ENCODE measurements at places on chromosomes 3 and 15.

DNA sequence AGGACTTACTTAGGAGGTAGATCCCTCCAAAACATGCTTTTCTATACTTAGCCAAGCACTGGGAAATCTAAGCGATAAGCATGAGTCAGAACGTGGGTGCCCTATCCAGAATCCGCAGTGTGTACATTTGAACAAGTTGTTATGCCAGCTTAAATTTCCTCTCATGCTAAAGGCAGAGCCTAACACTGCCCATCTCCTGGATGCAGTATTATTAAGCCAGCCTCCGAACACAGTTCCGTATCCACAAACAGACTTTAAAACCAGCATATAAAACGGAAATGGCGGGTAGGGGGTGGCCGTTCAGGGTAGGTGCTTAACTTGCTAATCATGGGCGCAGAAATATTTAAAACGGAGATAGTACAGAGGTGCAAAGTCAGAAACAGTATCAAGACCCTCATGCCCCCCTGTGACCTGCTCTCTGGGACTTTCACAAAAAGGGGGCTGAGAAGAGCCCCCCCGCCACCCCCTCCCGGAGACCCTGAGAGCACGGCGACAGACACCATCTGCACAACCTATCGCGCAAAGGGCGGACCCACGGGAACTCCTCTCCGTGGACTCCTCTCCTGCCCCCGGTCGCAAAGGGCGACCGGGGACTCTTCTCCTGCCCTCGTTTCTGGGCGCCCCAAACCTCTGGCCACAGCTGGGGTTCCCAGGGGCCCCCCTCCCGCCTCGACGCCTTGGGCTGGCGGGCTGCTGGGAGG, 889 bp upstream of the LRRIQ4 start:
- DNase-seq, result peak; percentile 47

GRCh38 chr3:99656624-99657023, 18.2 kb downstream of the COL8A1 start:
- no peak for DNase-seq

DNA sequence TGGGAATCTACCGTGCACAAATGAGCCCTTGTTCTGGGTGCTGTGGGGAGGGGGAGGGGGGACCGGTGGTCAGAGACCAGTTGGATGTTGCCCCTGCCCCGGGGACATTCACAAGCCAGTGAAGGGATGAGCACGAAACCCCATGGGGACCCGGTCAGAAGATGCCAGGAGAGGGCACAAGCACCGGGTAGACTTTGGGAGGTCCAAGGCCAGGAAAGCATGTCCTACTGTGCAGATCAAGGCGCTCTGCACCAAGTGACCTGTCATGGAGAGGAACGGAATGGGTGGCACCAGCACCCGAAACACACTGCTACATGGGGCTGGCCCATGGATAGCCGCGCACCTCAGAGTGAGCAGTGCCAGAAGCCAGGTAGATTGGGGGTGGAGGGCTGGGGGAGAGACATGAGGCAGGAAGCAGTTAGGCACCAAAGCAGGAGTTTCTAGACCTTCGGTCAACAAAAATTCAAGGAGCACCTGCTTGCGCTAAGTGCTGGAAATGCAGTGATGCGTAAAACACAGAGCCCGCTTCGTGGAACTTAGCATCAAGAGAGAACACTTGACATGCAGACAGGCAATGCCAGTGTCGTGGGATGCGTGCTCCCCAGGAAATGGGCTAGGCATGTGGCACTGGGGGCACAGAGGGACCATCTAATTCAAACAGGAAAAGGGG, 99.1 kb downstream of the CPN2 start:
- no peak for DNase-seq

DNA sequence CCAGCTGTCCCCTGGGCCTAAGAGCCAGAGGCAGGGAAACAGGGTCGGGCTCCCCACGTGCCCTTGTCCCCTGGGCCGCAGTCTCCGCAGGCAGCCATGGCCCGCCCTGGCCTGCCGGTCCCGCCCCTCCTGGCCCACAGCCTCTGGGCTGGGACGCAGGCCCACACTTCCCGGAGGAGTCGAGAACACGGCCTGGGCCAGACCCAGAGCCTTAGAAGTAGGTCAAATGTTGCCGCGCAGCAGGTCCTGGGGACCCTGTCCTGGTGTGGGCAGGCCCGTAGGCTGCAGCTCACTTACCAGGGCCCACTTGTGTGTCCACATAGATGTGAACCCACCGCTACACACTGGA, 4.3 kb upstream of the MYL3 start:
- no peak for DNase-seq

GRCh38 chr15:75578173-75578947, 755 bp downstream of the PTPN9 start:
- DNase-seq, result peak; percentile 72

DNA sequence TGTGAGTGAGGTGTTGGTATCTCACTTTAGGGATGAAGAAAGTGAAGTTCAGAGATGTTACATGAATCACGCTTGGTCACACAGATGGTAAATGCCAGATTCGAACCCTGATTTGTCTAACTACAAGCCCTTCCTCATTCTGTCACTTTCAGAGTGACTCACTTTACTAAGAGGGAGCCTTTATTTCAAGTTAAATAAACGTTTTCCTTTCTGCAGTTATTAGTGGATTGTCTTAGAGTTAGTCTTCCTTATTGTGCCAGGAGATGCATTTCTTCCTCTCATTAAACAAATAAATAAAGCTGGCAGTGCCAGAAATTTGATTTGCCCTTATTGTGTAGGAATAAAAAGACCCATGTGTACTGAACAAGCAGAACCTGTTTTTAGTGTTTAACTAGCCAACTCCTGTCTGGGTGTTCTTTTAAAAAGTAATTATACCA, 162.5 kb downstream of the AKAP13 start:
- no peak for DNase-seq

DNA sequence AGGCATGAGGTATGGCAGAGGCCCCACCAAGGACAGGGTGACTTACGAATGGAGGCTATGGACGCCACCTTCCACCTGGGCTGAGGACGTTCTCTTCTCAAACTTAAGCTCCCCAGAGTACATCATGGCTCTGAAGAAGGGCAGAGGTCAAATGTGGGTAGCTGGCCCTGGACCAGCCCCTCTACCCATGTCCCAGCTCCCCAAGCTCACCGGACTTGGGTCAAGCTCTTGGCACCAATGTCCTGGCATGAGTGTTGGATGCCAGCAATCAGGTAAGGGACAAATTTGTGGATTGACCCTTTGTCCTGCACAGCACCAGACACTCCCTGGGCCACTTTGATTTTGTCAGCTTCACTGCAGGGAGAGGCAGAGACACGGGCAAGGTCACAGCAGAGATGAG, 2.5 kb downstream of the NDUFAF3 start:
- no peak for DNase-seq

DNA sequence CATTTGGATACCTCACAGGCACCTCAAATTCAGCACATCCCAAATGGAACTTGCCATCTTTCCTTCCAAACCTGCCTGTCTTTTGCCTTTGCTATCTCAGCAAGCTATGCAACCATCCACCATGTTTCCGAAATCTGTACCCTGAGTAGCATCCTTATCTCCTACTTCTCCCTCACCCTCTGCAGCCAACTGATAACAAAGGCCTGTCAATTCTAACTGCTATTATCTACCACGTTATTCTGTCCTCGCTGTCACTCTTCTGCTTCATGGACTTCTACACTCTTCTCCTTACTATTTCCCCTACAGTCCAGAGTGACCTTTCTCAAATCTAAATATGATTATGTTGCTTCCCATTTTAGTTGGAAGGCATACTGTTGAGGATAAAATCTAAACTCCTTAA, 25.5 kb upstream of the TAFA4 start:
- no peak for DNase-seq

DNA sequence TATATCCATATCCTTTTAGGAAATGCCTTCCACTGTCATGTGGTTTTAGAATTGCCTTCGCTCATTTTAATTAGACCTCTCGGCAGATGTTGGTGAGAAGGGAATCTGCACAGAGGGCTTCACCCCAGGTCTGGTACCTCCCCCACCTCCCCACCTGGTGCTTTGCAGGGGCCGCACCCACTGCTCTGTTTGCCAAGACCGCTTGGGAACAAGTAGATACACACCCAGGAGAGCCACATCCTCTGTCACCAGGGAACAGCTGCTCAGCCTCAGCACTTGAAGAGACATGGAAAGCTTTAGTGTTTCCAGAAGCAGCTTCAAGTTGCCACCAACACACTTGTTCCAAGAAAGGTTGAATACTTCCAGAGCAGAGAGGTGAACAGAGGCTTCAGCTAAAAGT, 21.8 kb downstream of the LRRC31 start:
- no peak for DNase-seq

GRCh38 chr15:32838820-32839219, 121.0 kb downstream of the GREM1 start:
- no peak for DNase-seq

GRCh38 chr3:141148770-141149169, 82.9 kb upstream of the PXYLP1 start:
- DNase-seq, result no peak

DNA sequence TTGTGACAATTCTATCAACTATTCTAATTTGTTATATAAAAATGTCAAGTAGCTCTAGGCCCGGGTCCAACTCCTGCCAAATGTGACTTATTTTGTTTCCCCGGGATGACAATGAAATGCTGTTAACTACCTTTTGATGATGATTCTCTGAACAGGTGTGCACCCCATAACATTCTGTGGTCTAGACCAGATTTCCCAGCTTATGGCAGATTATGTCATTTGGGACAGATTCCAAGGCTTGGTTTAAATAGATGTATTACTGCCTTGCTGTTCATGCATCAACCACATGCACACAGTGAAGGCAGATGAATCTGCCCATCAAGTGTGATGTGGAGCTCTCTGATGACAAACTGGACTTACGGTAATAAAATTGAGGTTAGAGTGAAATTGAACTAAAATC, 150.5 kb downstream of the MECOM start:
- DNase-seq, result no peak

GRCh38 chr15:25850154-25851111, 12.7 kb downstream of the ATP10A start:
- DNase-seq, result peak; percentile 52

- DNase-seq, result no peak
Observed at GRCh38 chr3:126927401-126927750, 55.5 kb upstream of the PLXNA1 start.

DNA sequence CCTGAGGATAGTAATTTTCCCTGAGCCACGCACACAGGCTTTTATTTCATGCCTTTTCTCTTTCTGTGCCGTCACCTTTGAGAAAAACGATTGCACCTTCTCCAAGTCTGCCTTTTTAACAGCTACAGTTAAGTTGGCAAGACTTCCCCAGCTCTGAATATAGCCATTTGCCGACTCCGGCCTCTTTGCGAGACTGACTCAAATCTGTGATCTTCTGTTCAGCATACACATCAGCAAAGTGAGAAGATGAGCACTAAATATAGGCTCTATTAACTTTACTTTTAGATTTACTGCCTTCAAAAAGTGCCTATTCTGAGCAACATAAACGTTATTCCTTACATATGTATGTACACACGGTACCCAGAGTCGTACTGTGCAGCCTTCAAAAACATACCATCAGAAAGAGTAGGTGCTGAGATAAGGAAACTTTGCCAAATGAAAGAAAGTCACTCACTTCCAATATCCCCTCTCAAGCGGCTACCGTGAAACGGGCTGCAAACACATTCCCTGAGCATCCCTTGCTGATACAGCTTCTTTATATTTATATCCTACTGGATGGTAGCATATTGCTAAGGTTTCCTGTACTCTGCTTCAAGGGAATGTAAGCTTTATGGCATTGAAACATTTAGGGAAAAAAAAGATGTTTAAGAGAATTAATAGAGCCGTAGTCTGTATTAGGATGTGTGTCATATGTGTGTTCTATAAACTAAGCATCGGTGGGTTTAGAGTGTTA, 283.3 kb upstream of the TPRG1 start:
- DNase-seq, result no peak

DNA sequence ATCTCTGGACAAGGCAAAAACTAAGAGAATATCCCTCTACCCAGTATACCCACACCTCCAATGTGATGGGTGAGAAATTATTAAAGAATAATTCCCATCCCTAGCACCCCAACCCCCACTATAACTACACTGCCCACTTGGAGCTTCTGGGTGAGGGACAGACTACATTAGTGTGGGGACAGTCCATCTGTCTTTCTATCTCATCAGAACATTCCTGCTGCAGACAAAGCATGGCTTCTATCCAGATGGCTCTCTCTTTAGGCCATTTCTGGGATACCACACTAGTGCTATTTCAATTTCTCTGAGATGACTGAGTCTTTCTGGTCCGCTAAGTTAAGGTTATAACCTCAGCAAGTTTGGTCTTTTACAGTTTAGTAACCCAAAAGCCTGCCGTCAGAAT, 6.6 kb downstream of the CSNK1G1 start:
- no peak for DNase-seq

GRCh38 chr3:13347390-13347950, 72.7 kb downstream of the NUP210 start:
- no peak for DNase-seq

GRCh38 chr15:99155961-99156443, 51.1 kb downstream of the SYNM start:
- no peak for DNase-seq

DNA sequence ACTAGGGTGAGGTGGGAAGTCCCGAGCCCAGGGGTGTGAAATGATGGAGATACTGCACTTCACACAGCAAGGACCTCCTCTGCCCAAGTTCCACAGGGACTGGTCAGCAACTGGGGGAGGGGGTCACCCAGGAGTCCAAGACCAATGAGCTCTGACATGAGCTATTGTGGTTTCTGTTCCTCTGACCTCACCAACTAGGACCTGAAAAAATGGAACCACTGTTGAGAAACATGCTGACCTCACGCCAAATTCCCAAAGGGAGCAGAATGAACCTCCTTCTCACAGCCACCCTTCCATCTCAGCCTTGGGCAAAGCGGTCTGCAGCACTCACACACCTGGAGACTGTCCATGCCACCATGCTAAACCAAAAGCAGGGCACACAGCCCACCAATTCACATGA, 69.3 kb downstream of the LRIG1 start:
- no peak for DNase-seq

- DNase-seq, result peak; percentile 21
Observed at GRCh38 chr15:59557581-59557980, 54.0 kb upstream of the GCNT3 start.

DNA sequence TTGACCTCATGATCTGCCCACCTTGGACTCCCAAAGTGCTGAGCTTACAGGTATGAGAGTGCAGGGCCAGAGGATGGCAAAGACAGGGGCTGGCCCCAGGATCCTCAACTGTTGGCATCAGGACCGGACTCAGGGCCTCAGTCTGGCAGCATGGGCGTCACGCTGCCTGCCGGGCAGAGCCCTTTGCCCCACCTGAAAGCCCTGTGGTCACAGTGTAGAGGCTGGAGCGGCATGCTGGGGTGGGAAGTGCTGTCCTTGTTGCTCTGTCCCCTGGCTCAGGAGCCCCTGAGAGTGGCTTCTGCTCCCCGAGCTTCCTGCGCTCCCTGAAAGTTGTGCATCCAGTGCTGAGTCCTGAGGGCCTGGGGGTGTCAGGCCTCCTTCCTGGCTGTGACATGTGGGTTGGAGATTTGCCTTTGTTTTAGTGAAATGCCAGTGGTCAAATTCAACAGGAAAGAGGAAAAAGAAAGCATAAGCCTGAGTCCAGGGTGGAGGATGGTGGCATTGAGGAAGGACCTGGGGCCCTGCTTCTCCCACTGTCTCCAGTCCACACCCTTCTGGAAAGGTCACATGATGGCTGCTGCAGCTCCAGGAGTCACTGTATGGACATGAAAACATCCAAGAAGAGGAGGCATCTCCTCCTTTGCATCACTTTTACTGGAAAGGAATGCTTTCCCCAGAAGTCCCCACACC, 147.2 kb downstream of the OR4M2 start:
- DNase-seq, result no peak

GRCh38 chr15:40925495-40925862, 3.7 kb upstream of the DLL4 start:
- DNase-seq, result no peak

- no peak for DNase-seq
Observed at GRCh38 chr3:55906896-55907295, 419.8 kb upstream of the WNT5A start.

All from OCI-LY7 (cell line).